Suprapubic skin (tissue), 4 donors: ENCODE measurements at places on chromosomes 7 and 10. TPM values are rescaled to one million over a fixed set of nuclear protein-coding genes. Genes with fewer than 3 reads are reported as not detected.

- DNase-seq: no peak
Measured at GRCh38 chr7:156554488-156554887, 86.1 kb upstream of the RNF32 start.

- DNase-seq: peak; percentile 85
Measured at GRCh38 chr10:30784897-30785605, 155.5 kb upstream of the LYZL2 start.

DNA sequence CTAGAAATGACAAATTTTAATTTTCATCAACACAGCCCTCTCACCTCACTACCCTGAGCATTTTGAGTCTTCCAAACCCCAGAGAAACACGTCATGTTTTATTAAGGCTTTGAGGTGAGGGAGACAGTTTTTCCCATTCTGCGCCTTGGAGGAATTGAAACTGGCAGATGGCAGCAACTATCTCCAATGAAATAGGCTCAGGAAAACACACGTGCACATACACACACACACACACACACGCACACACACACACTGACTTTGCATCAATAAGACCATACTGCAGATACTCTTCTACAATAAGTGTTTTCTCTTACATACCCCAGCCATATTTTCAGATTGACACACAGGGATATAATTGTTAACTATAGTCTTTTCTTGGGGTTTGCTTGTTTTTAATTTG, 3.2 kb upstream of the SFTPA2 start:
- DNase-seq: no peak

GRCh38 chr10:112182784-112183328, 709 bp downstream of the GPAM start:
- DNase-seq: no peak

DNA sequence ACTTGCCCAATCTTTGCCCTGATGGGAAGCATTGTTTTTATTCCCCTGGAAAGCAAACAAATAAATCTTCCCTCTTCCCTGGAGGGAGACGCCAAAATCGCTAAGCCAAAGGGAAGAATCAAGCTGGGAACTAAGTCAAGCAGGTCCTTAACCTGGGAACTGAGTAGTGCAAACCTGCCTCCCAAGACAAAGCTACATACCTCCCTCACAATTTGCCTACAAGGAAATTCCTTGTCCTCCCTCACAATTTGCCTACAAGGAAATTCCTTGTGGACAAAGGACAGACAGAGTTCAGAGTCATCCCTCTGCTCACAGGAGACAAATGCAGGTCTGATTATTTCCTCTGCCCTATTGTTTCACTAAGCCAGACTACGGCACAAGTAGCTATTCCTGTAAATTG, 50.5 kb downstream of the SPOCK2 start:
- no peak for DNase-seq

GRCh38 chr10:116771959-116772585, 29.7 kb upstream of the HSPA12A start:
- DNase-seq: peak; percentile 68

DNA sequence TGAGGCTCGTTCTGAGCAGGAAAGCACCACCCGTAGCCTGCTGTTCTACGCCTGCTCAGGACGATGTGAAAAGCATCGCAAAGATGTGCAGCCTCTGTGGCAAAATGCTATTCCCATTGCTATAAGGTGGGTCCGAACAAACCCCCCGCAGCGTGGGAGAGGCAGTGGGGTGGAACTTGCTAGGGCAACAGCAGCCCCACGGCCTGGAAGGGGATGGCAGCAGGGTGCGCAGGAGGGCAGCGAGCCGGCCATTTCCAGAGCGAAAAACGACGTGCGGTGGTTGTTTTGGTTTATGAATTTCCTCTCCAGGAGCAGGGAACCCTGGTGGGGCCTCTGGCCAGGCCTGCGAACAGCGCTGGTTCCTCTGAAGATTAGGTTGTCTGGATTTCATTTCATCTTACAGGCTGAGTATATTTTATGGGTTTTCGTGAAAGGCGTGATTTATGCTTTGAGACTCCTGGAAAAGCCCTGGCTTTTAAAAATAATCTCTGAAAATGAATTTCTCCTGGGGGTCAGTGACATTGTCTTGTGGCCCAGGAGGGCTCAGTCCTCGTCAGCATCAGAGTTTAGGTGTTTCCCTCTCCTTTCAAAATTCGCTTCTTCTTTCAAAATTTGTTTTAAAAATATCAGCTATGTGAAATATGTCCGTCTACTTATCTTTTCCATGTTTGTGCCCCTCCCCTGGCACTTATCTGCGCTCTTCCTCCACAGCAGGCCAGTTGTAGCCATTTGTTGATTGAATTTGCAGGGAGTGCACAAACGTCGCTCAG, 42.3 kb upstream of the UBE3C start:
- no peak for DNase-seq

GRCh38 chr10:74755273-74755672, 71.1 kb upstream of the KAT6B start:
- DNase-seq: no peak

KLF14 gene
- not detected for total RNA-seq

FAM237B gene
- not detected for total RNA-seq

SP8 gene
- not detected for total RNA-seq

CUZD1 gene
- total RNA-seq: 2.7 TPM
